Smooth muscle cell of the brain vasculature (primary cell): ENCODE measurements at places on chromosomes 2 and 18.

DNA sequence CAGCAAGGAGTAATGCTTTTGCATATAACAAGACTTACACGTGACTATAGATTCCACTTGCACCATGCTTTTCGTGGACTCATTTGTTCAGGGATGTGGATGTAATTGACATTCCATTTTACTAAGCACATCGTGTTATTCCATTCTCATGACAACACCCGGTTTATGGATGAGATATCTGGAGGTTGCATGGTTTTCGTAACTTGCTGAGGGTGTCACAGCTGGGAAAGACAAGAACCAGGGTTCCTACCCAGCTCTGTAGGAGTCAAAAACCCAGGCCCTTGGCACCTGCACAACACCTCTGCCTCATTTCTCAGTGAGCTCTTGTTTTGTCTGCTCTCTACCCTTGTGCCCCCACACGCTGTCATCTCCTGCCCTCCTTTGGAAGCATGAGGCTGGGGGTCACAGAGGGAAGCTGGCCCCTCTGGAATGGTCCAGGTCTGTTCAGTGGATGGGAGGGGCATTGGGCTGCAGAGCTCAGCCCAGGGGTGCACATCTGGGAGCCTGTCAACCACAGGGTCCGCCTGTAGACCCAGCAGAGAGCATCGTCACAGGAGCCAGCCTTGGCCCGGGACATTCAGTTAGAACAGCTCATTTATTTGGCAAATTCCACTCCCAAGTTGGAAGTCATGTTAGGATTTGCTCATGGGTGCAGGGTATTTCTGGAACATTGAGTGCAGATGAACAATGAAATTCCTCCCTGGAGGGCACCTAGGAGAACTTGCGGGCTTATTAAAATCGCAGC lies 120.1 kb upstream of the TWIST2 start:
- no peak for DNase-seq

DNA sequence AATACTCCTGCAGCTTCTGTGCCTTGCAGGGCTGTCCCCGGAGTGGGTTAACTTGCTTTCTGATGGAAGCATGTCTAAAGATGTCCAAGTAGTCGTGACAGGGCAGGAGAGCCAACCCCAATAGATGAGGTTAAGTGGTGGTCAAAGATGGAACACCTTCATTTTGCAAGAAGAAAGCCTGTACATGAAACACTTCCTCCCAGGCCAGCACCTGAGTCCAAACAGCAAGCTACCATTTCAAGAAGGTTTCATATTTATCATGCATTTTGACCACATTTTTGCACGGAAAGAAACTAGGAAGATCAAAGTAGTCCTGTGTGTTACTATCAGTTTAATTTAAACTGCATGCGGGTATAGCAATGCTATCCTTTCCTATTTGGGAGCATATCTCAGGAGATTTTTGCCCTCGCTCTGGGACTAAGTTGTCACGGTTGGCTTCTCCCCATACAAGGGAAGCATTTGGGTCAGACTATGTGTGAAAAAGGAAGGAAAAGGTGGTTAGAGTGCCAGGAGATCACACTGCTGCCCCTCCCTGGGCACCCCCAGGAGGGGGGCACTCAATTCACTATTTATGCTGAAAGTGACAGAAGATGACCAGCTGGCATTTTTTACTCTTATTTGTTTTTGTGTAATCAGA lies 187.6 kb downstream of the ZNF521 start:
- no peak for DNase-seq

DNA sequence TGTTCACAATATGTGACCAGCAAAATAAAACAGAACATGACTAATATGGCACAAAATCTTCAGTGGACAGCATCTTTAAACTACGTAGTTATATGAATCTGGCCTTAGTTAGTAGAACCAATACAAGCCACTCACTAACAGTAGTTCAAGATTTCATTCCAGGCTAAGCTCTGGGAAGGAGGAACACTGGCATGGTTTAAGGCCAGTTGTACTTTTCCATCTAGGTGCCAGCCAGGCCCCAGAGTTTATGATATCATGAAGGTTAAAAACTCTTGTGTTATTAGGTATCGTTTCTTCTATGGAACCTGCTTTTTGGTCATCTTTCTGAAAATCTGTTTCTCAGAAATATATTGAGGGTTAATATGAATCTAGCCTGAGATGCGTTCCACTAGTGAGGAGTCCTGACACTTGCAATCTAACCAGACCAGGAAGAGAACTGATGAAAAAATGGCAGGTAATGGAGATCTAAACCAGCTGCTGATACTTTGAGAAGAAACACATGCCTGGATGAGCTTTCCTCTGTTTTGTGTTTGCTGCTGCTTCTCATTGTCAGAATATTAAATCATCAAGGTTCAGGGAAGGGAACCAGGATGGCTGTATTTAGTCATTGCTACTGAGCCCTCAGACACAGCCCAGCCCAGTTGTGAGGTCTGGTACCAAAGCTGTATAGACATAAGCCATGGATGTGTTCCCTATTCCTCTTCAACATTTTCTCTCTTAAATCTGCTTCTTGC lies 182.8 kb upstream of the SETBP1 start:
- no peak for DNase-seq

DNA sequence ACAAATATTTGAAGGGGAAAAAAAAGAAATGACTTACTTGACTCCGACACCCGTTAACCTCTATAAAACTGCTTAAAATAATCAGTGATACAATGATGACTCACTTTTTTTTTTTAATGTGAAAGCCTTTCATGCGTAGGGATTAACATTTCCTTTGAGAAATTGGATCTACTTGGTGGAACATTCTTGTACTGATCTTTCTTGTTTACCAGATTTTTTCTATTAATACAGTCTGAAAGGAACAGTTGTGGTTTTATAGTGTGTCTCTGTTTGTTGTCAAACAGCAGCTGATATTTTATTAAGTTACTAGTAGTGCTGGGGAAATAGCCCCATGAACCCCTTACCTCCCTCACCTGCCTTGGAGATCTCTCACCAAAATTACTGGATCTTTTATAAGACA lies 40.2 kb upstream of the NEB start:
- no peak for DNase-seq

DNA sequence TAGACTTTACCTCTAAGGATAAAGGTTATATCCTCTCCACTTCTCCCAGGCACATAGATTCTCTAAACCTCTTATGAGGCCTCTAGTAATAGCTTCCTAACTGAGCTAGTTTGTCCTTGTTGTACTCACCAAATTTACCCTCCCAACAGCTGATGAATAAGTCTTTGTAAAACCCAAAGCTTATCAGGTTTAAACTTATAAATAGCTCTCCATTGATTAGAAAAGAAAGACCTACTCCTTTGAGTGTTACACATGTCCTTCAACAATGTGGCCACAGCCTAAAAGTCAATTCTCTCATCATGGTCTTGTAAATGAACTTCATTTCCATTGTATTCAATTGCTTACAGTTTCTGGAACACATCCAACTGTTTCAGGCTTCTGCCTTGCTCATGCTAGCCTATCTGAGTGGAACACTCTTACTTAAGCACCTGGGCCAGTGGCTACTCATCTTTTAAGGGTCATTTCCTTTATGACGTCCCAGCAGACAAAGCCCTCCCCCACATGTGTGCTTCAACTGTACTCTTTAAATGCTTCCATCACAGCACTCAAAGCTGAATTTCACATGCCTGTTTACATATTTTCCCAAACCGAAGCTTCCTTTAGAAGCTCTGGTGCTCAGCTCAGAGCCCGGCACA lies 131.6 kb downstream of the CDH2 start:
- DNase-seq, result no peak
